ENCODE measurements at places on chromosomes 12 and 14.

DNA sequence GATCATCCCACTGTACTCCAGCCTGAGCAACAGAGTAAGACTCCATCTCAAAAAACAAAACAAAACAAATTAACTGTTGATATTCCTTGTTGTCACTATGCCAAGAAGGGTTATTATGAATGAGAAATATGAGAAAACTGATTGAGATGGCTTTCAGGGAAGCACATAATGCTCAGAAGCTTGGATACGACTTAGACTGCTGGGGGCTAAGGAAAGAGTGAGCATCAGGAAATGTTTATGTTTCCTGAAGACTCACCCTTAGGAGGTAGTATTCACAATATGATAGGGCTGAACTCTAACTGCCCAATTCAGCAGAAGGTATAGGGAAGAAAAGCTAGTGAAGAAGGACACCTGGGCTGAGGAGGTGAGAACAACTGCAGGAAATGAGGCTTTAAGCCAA, 6.3 kb downstream of the STYK1 start:
- DNase-seq = no peak
- peaks cover 20% of the 10 kb centered on the region for H3K4me1 ChIP-seq
- no peaks in the 10 kb centered on the region for H3K36me3 ChIP-seq
- H3K4me3 ChIP-seq = no peak overlapping the region

- no peak overlapping the region for H3K27ac ChIP-seq
- H3K36me3 ChIP-seq = no peaks in the 10 kb centered on the region
- H3K4me1 ChIP-seq = no peaks in the 10 kb centered on the region
- H3K4me3 ChIP-seq = no peak overlapping the region
- no peaks in the 10 kb centered on the region for H3K27me3 ChIP-seq
- DNase-seq = no peak
Observed at GRCh38 chr12:18472304-18472703, 211.0 kb downstream of the PIK3C2G start.

DNA sequence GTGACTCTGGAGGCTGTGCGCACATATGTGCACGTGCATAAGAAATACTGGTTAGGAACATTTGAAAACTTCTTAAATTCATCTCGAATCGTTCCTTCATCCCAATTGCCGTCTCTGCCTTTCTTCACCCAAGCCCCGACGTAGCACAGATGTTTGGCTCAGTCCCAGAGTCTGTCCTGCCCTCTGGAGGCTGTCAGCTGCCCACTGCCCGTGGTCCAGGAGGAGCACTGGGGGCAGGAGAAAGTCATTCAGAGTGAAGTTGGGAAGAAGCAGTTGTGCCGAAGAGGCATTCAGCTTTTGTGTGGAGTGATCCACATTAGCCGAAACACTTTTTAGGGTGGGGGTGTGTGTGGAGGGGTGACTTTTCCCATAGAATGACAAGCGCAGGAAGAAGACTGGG, 124.9 kb downstream of the TSPAN9 start:
- no peaks in the 10 kb centered on the region for H3K36me3 ChIP-seq
- H3K27ac ChIP-seq = no peak overlapping the region
- peaks cover 3% of the 10 kb centered on the region for H3K27me3 ChIP-seq
- no peak overlapping the region for H3K4me3 ChIP-seq

DNA sequence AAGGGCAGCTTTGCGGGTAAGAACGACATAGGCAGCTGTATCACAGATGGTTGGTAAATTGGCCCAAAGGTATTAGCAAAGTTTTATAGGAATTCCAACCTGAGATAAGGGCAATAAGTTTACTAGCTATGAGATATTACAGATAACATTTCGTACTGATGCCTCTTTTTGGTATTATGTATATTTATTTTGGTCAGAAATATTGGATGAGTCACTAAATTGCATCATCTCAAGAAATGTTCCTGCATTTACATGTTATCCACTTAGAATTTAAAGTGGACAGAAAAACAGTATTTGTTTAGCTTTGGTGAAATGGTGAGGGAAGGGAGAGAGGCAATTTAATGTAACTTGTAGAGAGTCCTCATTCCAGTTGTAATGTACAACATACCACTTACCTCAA, 65.1 kb upstream of the PZP start:
- H3K4me3 ChIP-seq = no peak overlapping the region
- no peak overlapping the region for H3K27ac ChIP-seq
- H3K27me3 ChIP-seq = no peaks in the 10 kb centered on the region
- H3K4me1 ChIP-seq = no peaks in the 10 kb centered on the region
- no peaks in the 10 kb centered on the region for H3K36me3 ChIP-seq

- no peaks in the 10 kb centered on the region for H3K36me3 ChIP-seq
- H3K27ac ChIP-seq = no peak overlapping the region
- no peak for DNase-seq
- no peaks in the 10 kb centered on the region for H3K27me3 ChIP-seq
- H3K4me1 ChIP-seq = no peaks in the 10 kb centered on the region
Observed at GRCh38 chr12:65257986-65258385, 20.5 kb upstream of the MSRB3 start.

GRCh38 chr14:95381726-95382125, 62.0 kb upstream of the CLMN start:
- DNase-seq = no peak
- no peaks in the 10 kb centered on the region for H3K4me1 ChIP-seq
- no peaks in the 10 kb centered on the region for H3K27me3 ChIP-seq
- no peak overlapping the region for H3K4me3 ChIP-seq
- no peak overlapping the region for H3K27ac ChIP-seq

DNA sequence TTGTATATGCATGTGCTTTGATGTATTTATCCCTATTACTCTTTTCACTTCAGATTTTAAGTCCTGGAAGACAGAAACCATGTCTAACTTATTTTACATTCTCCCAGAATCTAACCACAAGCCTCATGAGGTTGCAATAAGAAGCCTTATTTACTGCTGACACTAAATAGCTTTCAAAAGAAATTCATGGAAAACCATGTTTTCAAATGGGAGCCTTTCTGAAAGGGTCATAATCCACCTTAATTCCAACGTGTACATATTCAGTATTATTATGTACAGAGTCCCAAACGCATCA, 34.4 kb downstream of the CORO1C start:
- no peak overlapping the region for H3K4me3 ChIP-seq
- no peak overlapping the region for H3K27ac ChIP-seq
- DNase-seq = no peak
- no peaks in the 10 kb centered on the region for H3K36me3 ChIP-seq
- peaks cover 3% of the 10 kb centered on the region for H3K4me1 ChIP-seq

- H3K4me1 ChIP-seq = no peaks in the 10 kb centered on the region
- H3K4me3 ChIP-seq = no peak overlapping the region
- no peak for DNase-seq
- no peak overlapping the region for H3K27ac ChIP-seq
Observed at GRCh38 chr12:112810235-112810917, 18.8 kb downstream of the RPH3A start.

GRCh38 chr14:70098250-70098809, 90.4 kb downstream of the SLC8A3 start:
- no peaks in the 10 kb centered on the region for H3K36me3 ChIP-seq
- H3K4me3 ChIP-seq = no peak overlapping the region
- no peak overlapping the region for H3K27ac ChIP-seq
- no peaks in the 10 kb centered on the region for H3K4me1 ChIP-seq
- no peak for DNase-seq
- H3K27me3 ChIP-seq = peaks cover 4% of the 10 kb centered on the region

- H3K4me3 ChIP-seq = no peak overlapping the region
- H3K36me3 ChIP-seq = no peaks in the 10 kb centered on the region
- H3K27me3 ChIP-seq = no peaks in the 10 kb centered on the region
- DNase-seq = no peak
Observed at GRCh38 chr12:87943762-87944161, 85.4 kb downstream of the C12orf50 start.

DNA sequence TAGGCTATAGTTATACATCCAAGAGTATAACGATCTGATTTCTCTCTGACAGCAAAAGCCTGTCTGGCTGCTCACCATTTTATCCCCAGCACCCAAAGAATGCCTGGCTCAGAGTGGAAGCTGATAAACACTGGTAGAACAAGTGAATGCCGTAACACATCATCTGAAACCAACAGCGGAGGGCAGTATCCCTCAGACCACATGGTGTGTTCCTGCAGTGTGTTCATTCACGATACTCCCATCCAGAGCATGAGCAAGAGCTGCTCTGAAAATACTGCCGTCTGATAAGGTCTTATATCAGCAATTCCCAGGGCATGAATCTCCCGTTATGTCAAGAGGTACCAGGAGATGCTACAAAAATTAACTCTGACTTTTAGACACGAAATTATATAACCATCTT, 95.9 kb downstream of the TTC7B start:
- no peaks in the 10 kb centered on the region for H3K4me1 ChIP-seq
- H3K36me3 ChIP-seq = no peaks in the 10 kb centered on the region
- no peaks in the 10 kb centered on the region for H3K27me3 ChIP-seq
- no peak for DNase-seq
- H3K27ac ChIP-seq = no peak overlapping the region

DNA sequence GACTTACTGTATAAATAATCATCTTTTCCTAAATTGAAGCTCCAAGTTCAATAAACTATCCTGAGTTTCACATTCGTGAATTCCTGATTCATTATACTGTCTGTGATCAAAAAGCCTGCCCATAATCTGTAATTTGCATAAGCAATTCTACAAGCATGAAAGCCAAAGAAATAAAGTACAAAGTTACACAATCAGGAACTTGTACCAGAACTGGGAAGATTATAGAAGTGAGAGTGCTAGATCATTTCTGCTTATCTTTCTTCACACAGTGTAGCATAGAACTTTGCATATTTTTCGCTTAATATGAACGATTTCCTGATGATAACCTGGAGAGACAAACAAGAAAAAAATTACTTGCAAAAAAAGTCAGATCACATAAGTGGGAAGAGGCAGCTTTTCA, 308.2 kb downstream of the C12orf50 start:
- no peaks in the 10 kb centered on the region for H3K4me1 ChIP-seq
- no peaks in the 10 kb centered on the region for H3K27me3 ChIP-seq
- no peaks in the 10 kb centered on the region for H3K36me3 ChIP-seq
- no peak for DNase-seq
- no peak overlapping the region for H3K4me3 ChIP-seq

GRCh38 chr14:54503486-54503885, 6.2 kb upstream of the CGRRF1 start:
- H3K4me3 ChIP-seq = no peak overlapping the region
- H3K27me3 ChIP-seq = no peaks in the 10 kb centered on the region
- no peaks in the 10 kb centered on the region for H3K4me1 ChIP-seq
- H3K27ac ChIP-seq = no peak overlapping the region

DNA sequence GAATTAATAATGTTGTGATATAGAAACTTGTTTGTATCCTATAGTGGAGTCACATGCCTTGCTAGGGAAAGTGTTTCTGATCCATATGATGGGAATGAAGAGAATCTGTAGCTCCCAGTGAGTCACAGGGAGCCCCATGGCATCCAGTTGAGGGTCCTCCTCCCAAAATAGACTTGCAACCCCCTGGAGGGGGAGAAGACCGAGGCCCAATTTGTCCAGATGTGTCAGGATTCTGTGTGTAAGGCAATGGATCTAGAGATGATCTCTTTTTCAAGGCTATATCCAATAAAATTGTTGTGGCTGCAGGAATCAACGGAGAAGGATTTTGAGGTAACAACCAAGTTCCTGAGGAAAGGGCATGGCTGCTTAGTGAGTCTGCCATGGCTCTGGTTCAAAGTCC, 121.8 kb downstream of the BCL11B start:
- no peaks in the 10 kb centered on the region for H3K36me3 ChIP-seq
- no peaks in the 10 kb centered on the region for H3K4me1 ChIP-seq
- no peaks in the 10 kb centered on the region for H3K27me3 ChIP-seq
- no peak for DNase-seq
- H3K27ac ChIP-seq = no peak overlapping the region

- no peak for DNase-seq
- peaks cover 3% of the 10 kb centered on the region for H3K4me1 ChIP-seq
- H3K27ac ChIP-seq = no peak overlapping the region
Observed at GRCh38 chr12:91902860-91903683, 242.6 kb downstream of the BTG1 start.

GRCh38 chr12:4932576-4932975, 22.9 kb downstream of the KCNA1 start:
- no peak overlapping the region for H3K4me3 ChIP-seq
- H3K27ac ChIP-seq = no peak overlapping the region
- no peaks in the 10 kb centered on the region for H3K27me3 ChIP-seq

DNA sequence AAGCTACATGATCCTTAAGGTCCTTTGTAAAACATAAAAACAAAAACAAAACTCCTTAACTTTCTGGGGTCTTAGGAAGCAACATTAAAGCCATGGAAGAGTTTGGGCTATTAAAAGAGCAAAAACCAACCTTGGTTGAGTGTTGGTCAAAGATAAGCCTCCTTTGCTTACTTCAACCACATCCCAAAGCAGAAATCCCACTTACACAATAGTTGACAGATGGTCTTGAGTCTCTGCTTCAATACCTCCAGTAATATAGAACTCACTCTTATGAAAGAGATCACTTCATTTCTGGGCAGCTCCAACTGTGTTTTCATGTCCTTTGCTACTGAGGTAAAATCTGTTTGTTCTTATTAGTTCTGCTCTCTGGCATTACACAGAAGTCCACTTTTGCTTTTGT, 125.8 kb downstream of the SLC38A4 start:
- H3K4me3 ChIP-seq = no peak overlapping the region
- no peak for DNase-seq
- H3K27me3 ChIP-seq = no peaks in the 10 kb centered on the region
- no peaks in the 10 kb centered on the region for H3K4me1 ChIP-seq

DNA sequence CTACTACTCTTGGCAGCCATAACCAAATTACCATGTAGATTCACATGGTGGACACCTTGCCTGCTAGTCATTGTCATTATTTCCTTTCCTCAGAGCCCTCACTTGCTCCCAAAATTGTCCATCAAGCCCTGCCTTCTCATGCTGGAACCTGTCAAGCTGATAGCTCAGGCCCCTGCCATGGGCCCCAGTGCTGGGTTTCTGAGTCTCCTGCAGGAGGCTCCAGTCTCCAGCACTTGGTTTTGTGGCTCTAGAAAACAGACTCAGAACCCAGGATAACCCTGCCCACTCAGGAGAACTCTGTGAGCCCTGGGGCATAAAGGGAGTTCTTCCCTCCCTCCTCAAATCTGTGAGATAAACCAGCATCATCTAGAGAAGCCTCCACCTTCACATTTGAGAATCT, 10.8 kb downstream of the KRT71 start:
- H3K4me1 ChIP-seq = no peaks in the 10 kb centered on the region
- no peak overlapping the region for H3K27ac ChIP-seq
- no peaks in the 10 kb centered on the region for H3K36me3 ChIP-seq
- no peaks in the 10 kb centered on the region for H3K27me3 ChIP-seq
- no peak for DNase-seq

- no peaks in the 10 kb centered on the region for H3K36me3 ChIP-seq
- peaks cover 17% of the 10 kb centered on the region for H3K4me1 ChIP-seq
- DNase-seq = no peak
Observed at GRCh38 chr12:1603269-1603993, 9.1 kb upstream of the FBXL14 start.
